ENCODE measurements at places on chromosomes 2 and 18. TPM values are rescaled to one million over a fixed set of nuclear protein-coding genes. Genes with fewer than 3 reads are reported as not detected.
A peak's percentile ranks its signal among the peaks of the same experiment; 100 is the strongest.

The STK17B gene
- 4.4 TPM for total RNA-seq

GRCh38 chr2:215432759-215433594 lies 2.9 kb downstream of the FN1 start:
- H3K36me3 ChIP-seq = no peaks in the 10 kb centered on the region
- DNase-seq = no peak
- H3K4me3 ChIP-seq = no peak overlapping the region
- H3K27ac ChIP-seq = peak overlapping the region; percentile 10

- DNase-seq = no peak
- no peak overlapping the region for H3K27ac ChIP-seq
- no peaks in the 10 kb centered on the region for H3K36me3 ChIP-seq
- no peaks in the 10 kb centered on the region for H3K27me3 ChIP-seq
- no peak overlapping the region for H3K4me3 ChIP-seq
- no peaks in the 10 kb centered on the region for H3K4me1 ChIP-seq
These were observed 123.9 kb downstream of the MC4R start for GRCh38 chr18:60248336-60249330.

DNA sequence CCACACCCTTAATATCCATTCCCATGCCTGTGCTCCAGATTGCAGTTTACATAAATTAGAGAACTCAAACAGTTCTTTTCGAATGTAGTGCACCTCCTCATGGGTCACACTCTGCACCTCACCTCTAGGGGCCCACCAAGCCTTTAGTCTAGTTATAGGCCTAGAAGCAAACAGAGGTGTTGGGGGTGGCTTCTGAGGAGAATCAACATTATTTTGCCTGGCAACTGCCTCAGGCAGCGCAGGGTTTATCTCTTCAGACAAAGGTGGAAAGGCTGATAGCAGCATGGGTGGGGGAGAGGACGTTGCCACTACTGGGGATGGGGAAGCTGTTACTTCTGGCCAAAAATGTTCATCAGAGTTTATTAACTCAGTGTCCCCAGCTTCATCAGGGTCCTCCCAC lies 5.0 kb upstream of the GYPC start:
- no peak overlapping the region for H3K4me3 ChIP-seq
- H3K27ac ChIP-seq = no peak overlapping the region
- no peaks in the 10 kb centered on the region for H3K27me3 ChIP-seq
- H3K36me3 ChIP-seq = no peaks in the 10 kb centered on the region

- no peaks in the 10 kb centered on the region for H3K27me3 ChIP-seq
- no peak for DNase-seq
- no peaks in the 10 kb centered on the region for H3K36me3 ChIP-seq
- no peak overlapping the region for H3K27ac ChIP-seq
- no peaks in the 10 kb centered on the region for H3K4me1 ChIP-seq
- H3K4me3 ChIP-seq = no peak overlapping the region
These were observed 683.8 kb downstream of the IRS1 start for GRCh38 chr2:226115832-226116200.

Data from gastrocnemius medialis (tissue), 4 donors.